Fibroblast of villous mesenchyme (primary cell): ENCODE measurements at places on chromosomes 1 and 21.

- peak; percentile 93 for DNase-seq
Observed at GRCh38 chr1:223887747-223888418, 42.1 kb upstream of the TP53BP2 start.

- DNase-seq: no peak
Observed at GRCh38 chr1:184037849-184038591, 492 bp upstream of the COLGALT2 start.

- no peak for DNase-seq
Observed at GRCh38 chr1:53687426-53687825, 51.5 kb downstream of the GLIS1 start.

DNA sequence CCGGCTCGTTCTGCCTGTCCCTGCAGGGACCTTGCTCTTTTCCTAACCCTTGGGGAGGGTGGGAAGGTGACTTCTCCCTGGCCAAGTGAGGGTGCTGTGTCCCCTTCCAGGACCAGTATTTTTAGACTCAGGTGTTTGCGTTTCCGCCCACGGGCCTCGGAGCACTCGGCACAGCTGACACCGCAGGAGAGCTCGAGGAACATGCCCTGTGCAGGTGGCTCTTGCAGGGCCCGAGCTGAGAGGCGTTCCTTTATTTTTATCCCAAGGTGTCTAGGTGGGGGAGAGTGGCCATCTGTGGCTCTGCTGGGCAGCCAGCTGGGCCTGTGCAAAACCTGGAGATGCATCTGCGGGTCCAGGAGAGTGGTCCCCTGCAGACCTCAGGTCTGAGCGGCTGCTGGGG, 16.0 kb downstream of the PLCH2 start:
- DNase-seq: no peak

DNA sequence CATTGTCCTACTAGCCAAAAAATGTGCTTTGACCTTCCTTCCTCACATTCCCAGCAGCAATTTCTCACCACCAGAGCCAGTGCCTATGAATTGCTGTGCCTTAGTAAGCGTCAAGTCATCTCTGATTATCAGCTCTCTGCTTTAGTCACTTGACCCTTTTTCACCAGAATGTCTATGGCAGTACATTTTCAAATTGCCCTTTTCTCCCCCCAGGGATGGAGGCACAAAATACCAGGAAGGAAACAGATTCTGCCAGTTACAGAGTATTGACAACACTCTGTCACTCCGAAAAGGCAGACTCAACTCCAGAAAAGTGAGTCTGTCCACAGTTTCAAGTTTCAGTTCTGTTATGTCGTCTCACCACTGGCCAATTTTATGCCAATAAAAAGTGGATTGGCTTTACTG, 167.4 kb downstream of the TNFSF18 start:
- no peak for DNase-seq

DNA sequence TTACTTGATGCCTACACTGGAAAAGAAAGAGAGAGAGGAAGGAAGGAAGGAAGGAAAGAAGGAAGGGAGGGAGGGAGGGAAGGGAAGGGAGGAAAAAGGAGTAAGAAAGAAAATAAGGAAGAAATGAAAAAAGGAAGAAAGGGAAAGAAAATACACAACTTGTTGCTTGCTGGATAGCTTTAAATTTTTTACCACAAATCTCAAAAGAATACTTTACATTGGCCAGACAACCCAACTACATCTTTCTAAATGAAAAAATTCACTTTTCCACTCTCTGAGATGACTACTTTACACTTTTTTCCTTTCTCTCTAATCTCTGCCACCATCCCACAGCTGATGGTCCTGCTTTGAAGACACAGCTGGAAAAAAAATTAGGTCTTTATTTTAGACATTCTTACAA, 228.9 kb upstream of the FAM78B start:
- DNase-seq: no peak

DNA sequence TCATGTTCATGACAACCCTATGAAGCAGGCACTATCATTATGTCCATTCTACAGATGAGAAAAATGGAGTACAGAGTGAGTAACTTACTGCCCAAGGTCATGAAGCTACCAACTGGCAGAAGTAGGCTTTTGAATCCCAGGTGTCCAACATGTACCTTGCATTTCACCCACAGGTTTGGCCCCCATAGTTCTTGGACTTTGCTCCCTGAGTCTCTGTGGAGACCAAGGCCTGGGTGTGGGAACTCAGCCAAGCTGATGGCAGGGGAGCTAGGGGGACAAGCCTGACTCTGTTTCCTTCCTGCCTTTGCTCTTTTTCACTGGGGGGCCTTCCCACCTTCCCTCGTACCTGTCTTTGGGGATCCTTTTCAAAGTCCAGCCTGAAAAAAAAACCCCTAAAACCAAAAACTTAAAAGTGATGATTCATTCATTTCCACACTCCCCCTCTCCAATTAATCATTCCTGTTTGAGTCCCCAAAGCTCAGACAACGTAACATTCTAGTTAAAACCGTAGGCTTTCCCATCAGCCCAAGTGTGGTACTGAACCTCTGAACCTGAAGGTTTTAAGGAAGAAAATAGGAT, 8.5 kb upstream of the TTC22 start:
- no peak for DNase-seq

- no peak for DNase-seq
Observed at GRCh38 chr1:56915960-56916359, 49.9 kb downstream of the C8B start.

GRCh38 chr1:116933606-116934515, 24.1 kb downstream of the PTGFRN start:
- DNase-seq: no peak

DNA sequence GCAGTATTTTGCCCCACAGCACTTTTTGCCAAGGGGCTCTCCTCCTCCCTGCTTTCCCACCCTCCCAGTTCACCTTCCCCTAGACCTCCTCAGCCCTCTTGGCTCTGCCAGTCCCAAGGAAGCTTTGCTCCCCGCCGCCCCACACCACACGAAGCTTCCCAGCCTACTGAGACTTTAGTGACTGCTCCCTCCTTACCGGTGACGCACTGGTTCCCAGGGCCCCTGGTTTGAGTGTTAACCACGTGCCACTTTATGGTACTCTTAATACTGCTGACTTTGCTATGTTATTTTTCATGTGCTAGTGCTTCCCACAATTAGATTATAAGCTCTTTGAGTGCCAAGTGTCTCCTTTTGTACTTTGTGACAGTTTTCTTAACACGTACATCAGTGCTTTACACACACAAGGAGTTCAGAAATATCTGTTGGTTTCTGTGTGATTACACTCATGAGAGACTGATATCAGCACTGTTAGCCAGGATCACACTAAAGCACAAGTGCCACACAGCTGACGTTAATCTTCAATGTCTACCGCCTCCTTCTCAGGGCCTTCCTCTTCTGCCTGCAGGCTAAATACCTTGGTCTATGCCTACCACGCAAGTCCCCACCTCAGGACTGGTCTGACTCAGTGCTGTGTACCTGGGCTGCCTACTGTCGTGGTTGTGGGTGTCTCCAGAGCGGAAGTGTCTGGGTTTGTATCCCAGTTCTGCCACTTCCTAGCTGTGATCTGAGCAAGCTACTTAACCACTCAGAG, 61.0 kb downstream of the DNTTIP2 start:
- no peak for DNase-seq

- peak; percentile 95 for DNase-seq
Observed at GRCh38 chr1:219085082-219085481, 88.6 kb upstream of the LYPLAL1 start.

- no peak for DNase-seq
Observed at GRCh38 chr1:66305927-66306326, 228.0 kb upstream of the SGIP1 start.

GRCh38 chr1:22252251-22252650, 109.4 kb upstream of the WNT4 start:
- no peak for DNase-seq

GRCh38 chr1:25725482-25725881, 74.5 kb upstream of the SELENON start:
- no peak for DNase-seq

DNA sequence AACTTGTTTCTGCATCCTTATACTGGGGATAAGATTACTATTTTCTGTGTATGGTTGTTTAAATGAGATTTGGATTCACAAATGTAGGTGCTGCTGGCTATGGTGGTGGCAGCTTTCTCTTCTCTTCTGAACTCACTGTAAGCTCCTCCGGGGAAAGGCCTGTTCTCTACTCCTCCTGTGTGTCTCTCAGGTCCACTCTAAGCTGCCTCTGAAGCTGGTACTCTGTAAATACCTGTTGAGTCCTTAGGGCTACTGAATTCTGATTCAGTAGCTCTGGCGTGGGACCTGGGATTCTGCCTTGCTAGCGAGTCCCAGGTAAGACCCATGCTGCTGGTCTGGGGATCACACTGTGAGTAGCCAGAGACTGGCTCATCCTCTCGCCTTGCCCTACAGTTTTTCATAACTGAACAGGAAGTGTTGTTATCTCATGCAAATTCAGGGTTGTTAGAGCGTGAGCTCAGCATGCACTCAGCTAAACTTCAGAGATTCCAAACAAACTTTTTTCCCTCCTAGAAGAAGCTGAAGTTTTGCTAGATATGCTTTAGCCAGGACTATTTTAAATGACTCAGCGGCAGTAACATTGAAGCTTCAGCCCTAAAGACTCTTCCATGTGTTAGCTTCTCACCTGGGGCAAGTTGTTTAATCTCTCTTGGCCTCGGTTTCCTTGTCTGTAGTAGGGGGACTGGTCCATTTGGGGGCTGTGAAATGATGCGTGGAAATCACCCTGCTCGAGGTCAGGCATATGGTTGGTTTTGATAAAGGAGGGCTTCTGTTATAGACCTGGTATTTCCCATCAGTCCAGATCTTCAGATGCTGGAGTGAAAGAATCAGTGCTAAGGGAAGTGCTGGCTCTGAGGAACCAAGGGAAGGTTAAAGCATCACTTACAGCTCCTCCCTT, 271.5 kb upstream of the TMEM51 start:
- peak; percentile 3 for DNase-seq

- peak; percentile 28 for DNase-seq
Observed at GRCh38 chr1:201020721-201021629, 2.5 kb downstream of the KIF21B start.

DNA sequence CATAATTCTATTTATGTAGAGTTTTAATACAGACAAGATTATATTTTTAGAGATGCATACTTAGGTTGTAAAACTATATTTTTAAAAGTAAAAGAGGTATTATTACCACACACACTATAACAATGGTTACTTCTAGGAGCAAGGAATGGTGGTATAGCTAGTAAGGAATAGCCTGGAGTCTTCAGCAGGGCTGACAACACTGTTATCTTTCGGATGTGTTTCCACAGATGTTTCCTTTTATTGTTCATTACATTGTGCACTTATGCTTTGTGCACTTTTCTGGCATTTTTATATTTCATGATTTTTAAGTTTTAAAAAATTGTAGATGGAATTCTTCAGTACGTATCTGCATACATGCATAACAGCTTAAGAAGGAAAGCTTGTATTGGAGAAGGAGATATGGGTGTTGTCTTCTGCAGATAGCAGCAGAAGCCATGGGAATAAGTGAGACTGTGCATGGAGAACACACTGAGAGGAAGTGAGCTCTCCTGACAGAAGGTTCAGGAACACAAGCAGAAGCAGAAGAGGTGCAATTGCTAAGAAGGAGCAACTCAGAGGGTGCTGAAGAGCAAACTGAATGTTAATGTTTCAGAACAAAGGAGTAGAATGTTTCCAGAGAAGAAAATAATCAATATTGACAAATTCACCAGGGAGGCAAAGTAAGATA, 91.8 kb downstream of the UCHL5 start:
- no peak for DNase-seq

- DNase-seq: peak; percentile 74
Observed at GRCh38 chr1:55781944-55782482, 566.8 kb upstream of the USP24 start.

- peak; percentile 68 for DNase-seq
Observed at GRCh38 chr1:153805042-153805745, 30.0 kb downstream of the SLC27A3 start.

- peak; percentile 75 for DNase-seq
Observed at GRCh38 chr1:155591770-155592169, 18.2 kb upstream of the MSTO1 start.

DNA sequence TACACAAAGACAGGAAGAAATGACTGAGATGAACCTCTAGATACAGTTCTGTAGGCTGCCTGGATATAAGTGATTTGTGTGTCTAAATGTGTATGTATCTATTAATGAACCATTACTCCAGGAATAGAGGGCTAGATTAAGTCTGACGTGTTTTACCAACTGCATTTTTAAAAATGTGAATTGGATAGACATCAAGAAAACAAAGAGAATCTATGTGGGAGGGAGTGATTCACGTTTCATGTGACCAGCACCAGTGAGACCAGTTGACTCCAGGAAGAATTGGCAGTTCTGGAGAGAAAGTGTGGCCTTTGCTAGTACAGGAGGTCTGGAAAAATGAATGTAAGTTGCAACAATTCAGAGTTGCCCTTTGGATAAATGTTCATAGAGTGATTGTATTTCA, 53.4 kb upstream of the RGS21 start:
- peak; percentile 67 for DNase-seq

DNA sequence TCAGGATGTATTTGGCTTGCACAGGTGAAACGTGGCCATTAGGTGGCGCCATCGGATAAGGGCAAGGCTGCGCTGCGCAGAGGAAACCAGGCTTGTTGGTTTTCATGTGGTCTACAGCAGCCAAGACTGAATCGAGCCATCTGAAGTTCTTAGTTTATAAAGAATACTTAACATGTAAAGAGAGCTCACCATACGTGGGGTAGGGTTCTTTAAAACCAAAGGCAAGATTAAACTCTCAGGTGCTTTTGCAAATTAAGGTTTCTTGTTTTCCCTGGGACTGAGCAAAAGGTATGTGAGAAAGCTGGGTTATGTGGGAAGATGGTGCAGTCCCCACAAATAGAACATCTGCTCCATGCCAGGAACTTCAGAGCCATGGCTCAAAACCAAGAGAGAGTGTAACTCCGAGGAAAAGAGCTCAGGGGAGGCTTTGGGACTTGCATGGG, 9.3 kb downstream of the MASP2 start:
- peak; percentile 86 for DNase-seq

DNA sequence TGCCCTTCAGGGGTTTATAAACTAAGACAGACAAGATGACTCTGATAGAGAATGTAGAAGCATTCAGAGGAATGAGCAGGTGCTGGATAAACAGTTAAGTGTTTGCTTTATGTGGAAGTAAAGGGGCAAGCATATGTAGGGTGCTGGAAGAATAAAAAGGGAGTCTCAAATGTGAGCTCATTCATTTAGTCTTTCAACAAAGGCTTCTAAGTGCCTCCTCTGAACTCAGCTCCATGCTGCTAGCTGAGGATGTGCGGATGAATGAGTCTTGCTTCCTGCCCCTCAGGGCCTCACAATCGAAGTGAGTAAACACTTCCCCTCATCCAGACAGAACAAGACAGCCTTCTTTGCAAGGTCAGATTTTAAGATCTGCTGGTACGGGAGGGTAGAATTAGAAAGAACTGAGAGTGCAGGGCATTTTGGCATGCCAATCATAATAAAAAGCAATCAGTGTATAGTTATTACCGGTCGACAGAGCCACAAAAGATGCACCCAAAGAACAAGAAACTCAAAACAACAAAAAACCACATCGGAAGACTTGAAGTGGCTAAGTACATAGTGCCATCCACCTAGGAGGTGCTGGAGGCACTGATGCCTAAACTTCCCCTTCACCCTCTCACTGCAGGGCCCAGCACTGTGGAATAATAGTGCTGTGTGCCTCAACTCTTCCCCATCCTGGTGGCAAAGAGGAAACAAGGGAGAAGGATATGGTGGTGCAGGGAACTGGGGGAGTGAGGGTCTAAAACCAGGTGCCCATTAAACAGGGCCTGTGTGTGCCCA, 69.8 kb downstream of the TNR start:
- DNase-seq: no peak
